AG04450 (cell line): ENCODE measurements at places on chromosomes 13 and 19.
A peak's percentile ranks its signal among the peaks of the same experiment; 100 is the strongest.

GRCh38 chr19:1766800-1767352, 13.6 kb downstream of the ONECUT3 start:
- DNase-seq: no peak

- no peak for DNase-seq
These were observed 162.1 kb upstream of the TMTC4 start for GRCh38 chr13:100836711-100837110.

- no peak for DNase-seq
These were observed 76.5 kb downstream of the FGF14 start for GRCh38 chr13:102325321-102325720.

- DNase-seq: no peak
These were observed 10.4 kb downstream of the SBK2 start for GRCh38 chr19:55526216-55527196.

- no peak for DNase-seq
These were observed 58.5 kb downstream of the CCDC70 start for GRCh38 chr13:51920267-51920666.

DNA sequence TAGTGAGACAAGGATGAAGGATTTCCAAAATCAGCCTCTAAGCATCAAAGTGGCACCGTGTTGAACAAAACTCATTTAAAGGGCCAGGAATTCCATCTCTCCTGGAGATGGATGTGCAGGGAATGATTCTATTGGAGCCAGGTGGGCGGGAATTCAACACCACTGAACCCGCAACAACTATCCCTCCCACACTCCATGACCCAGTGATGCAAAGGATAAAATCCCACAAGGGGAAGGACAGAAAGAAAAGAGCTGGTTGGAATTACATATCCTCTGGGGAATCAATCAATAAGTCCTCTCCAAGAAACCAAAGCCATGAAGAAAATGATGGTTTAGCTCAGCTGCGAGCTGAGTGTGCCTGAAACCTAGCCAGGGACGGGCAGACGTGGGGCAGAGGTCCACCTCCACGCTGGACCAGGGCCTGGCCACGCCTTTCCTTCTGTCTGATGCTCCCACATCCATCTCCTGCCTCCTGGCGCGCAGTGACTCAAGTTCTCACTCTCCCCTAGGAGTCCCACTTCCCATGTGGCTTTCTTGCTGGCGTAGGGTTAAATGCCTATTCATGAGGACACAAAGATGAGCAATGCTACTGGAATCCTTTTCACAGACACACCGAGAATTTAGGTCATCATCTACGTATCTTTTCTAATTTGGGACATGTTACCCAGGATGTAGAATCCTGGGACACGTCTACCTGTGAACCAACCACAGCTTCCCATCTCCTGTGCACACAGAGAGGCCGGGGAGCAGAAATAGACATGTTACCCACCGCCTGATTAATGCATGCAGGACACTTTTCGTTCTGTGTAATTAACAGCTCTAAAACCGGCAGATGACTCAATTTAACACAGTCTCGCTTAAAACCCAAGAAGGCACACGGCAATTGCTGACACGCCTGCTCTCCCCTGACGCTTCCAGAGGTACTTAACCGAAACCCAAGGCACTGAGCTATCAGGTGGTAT, 48.6 kb downstream of the PEPD start:
- DNase-seq: peak; percentile 72

DNA sequence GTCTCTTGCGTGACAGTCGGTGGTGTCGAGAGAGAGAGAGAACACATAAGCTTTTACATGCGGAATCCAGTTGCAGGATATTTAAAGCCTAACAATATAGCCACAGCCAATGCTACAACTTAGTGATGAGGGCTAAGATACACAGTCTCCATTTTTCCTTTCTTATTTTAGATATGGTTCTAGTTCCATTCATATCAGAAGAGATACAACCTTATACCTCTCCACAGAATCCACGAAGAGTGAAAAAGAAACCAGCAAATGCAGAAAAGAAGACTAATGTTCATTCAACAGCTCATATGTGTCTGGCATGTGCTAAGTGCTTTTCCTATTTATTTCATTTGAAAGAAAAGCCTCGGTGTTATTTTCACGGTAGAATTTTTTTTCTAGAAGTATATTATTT, 249.0 kb upstream of the SLITRK1 start:
- no peak for DNase-seq

- DNase-seq: no peak
These were observed 83.5 kb upstream of the ARGLU1 start for GRCh38 chr13:106651442-106651841.

- DNase-seq: no peak
These were observed 434.2 kb upstream of the PRR20A start for GRCh38 chr13:56706485-56706884.

GRCh38 chr13:87671753-87672605, 808 bp downstream of the SLITRK5 start:
- no peak for DNase-seq

- no peak for DNase-seq
These were observed 75.3 kb upstream of the SCEL start for GRCh38 chr13:77460195-77460594.

GRCh38 chr13:111210544-111211469, 95.7 kb downstream of the ARHGEF7 start:
- peak; percentile 71 for DNase-seq

GRCh38 chr13:45896285-45896684, 44.7 kb upstream of the SIAH3 start:
- DNase-seq: no peak

DNA sequence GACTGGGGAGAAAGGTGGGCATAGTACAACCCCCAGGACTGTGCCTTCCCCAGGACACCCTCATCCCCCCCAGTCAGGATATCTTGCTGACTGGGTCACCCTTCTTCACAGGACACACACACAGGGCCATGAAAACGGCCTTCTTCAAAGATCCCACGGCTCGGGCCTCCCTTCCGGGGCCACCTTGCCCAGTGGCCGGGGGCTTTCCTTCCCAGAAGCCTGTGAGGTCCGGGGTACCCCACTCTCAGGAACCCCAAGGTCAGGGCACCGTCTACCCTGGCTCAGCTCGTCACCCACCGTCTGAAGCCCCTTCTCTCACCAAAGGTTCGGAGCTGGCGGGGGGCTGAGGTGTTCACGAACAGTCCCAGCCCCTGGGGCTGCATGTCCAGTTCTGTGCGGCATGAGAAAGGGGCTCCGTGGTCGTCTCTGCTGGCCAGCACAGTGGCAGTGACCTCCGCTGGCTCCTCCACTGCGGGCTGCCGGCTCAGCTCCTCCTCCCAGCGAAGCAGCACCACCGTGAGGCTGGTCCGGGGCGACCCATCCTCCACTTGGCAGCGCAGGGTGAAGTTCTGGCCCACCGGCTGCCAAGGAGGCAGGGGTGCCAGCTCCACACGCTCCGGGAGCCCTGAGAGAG, 2.1 kb upstream of the RAVER1 start:
- DNase-seq: no peak

- no peak for DNase-seq
These were observed 14.8 kb downstream of the DOCK9 start for GRCh38 chr13:98962901-98963590.

DNA sequence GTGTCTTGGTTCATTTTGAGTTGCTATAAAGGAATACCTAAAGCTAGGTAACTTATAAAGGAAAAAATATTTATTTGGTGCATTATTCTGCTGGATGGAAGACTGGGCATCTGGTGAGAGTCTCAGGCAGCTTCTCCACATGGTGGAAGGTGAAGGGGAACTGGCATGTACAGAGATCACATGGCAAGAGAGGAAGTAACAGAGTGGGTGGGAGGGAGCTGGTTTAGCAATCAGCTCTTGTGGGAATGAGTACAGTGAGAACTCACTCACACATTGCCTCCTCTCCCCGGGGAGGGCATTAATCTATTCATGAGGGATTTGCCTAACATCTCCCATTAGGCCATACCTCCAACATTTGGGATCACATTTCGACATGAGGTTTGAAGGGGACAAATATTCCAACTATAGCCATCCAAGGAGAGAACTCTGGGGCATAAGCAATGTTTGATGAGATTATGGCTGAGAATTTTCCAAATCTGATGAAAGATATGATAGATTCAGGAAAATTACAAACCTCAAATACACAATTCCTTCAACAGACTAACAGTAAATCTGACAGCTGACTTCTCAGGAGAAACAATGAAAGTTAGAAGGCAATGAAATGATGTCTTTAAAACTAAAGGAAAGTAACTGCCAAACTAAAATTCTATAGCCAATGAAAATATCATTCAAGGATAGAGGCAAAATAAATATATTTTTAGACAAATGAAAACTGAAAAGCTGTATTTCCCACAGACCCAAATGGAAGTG, 52.5 kb downstream of the MTUS2 start:
- DNase-seq: no peak

DNA sequence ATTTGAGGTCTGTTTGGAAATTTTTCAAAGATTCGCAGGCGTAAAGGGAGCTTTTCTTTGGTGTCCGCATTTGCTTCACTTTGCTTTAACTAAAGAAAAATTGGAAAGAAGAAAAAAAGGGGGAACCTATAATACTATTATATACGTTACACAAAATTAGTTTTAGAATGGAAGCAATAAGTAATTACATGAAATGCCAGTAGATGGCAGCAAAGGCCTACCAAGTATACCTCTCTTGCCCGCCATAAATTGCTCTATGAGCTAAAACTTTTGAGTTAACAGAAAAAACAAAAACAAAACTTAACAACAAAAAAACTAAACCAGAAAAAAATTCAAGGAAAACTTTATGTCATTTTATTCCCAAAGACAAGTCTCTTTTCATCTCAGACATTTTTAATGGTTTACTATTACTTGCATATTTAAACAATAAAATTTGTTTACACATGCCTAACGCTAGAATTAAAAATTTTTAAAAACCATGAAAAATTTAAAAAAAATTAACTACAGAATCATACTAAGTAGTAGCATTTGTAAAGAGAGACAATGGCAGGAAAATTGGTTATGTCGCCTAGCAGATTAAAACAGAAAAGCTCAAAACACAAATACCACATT, 271.4 kb downstream of the NALCN start:
- DNase-seq: peak; percentile 29

GRCh38 chr13:22915442-22916082, 265.2 kb upstream of the SGCG start:
- DNase-seq: no peak

- DNase-seq: peak; percentile 45
These were observed 37.6 kb upstream of the C1QTNF9 start for GRCh38 chr13:24271601-24272451.

DNA sequence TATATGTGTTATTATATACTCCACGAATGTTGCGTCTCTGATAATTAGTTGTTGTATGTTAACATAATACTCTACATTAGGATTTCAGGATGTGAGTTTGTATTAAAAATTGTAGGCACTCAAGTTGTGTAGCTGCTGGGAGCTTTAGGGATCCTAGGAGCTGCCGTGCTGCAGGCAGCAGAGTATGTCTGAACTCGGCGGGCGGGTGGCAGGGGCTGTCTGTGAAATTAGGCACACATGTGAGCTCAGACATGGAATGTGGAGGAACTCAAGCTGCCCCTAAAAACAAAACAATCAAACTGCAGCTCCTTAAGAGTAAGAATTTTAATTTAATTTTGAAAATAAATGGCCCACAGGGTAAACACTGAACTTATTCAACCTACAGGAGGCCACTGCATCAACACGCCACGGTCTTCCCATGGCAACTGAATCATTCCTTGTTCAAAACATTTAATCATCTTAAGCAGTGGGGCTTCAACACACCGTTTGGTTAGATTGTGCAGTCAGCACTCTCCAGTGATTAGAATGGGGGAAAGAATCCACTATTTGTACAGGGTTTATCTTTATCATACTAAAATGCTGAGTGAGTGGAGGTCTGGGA, 22.7 kb downstream of the SERTM1 start:
- DNase-seq: no peak

- DNase-seq: no peak
These were observed 49.5 kb downstream of the ATP7B start for GRCh38 chr13:51961493-51962403.

DNA sequence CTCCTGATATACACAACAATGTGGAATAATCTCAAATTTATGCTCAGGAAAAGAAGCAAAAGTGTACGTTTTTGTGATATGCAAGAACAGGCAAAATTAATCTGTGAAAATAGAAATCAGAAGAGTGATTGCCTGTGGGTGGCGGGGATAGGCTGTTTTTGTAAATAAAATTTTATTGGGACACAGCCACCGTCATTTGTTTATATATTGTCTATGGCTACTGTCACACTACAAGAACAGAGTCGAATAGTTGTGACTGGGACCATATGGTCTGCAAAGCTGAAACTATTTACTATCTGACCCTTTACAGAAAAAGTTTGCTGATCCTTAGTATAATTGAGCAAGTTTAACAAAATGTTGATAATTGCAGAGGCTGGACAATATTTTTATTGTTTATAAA, 269.5 kb upstream of the HTR2A start:
- no peak for DNase-seq
